ENCODE measurements at places on chromosomes 6 and 20.

GRCh38 chr20:58826271-58826670 is 24.4 kb downstream of the GNAS-AS1 start:
- no peak for DNase-seq

DNA sequence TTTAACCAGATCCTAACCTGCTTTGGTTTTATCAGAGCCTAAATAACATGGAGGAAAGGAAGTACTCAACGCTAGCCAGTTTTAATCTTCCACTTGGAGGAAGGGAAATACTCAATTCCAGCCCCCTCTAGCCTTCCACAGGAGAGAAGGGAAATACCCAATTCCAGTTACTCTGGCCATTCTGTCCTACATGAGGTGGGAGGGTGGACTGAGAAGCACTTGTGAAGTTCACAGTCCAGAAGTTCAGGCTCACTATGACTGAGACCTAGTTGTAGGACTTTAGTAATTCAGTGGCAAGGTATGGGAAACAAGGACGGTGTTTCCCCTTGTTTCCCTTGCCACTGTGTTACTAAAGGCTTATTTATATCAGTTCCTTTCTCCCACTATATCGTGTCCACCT is 672.0 kb downstream of the RFPL4B start:
- DNase-seq, result no peak

DNA sequence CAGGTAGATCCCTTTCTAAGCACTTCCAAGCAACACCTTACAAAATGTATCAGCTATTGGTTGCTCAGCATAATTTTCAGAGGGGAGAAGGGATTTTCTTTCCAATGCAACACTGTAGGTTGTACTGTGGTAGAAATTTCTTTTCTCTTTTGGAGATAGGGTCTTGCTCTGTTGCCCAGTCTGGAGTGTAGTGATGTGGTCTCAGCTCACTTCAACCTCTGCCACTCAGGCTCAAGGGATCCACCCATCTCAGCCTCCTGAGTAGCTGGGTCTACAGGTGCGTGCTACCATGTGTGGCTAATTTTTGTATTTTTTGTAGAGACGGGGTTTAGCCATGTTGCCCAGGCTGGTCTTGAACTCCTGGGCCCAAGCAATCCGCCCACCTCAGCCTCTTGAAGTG is 16.3 kb downstream of the RAD21L1 start:
- DNase-seq, result no peak

DNA sequence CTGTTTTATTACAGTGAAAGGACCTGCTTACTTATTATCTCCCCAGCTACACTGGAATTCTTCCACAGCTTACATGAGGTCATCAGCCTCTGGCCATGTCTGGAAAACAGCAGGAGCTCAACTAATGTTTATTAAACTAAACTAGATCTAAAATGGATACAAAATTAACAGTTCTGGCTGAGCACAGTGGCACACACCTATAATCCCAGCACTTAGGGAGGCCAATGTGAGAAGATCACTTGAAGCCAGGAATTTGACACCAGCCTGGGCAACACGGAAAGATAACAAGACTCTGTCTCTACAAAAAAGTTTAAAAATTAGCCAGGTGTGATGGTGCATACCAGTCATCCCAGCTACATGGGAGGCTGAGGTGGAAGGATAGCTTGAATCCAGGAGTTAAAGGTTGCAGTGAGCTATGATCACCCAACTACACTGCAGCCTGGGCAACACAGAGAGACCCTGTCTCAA is 220.8 kb upstream of the MARCKS start:
- no peak for DNase-seq

- DNase-seq, result no peak
Observed at GRCh38 chr6:151729829-151730495, 77.5 kb upstream of the ESR1 start.

DNA sequence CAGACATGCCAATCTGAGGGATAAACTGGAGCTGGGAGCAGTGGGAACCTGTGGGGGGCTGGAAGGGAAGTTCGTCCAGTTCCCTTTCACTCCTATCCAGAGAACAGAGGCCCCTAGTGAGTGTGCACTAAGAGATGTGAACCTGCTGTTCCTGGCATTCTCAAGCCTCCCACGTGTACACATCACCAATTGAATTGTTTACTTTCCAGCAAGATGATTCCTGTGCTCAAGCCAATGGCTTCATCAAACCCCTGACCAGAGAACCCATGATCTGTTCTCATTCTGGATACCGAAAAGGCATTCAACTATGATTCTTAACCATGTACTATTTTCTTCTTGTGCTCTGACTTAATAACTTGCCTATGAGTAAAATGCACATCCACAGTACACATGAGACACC is 10.2 kb upstream of the SLC22A3 start:
- no peak for DNase-seq

DNA sequence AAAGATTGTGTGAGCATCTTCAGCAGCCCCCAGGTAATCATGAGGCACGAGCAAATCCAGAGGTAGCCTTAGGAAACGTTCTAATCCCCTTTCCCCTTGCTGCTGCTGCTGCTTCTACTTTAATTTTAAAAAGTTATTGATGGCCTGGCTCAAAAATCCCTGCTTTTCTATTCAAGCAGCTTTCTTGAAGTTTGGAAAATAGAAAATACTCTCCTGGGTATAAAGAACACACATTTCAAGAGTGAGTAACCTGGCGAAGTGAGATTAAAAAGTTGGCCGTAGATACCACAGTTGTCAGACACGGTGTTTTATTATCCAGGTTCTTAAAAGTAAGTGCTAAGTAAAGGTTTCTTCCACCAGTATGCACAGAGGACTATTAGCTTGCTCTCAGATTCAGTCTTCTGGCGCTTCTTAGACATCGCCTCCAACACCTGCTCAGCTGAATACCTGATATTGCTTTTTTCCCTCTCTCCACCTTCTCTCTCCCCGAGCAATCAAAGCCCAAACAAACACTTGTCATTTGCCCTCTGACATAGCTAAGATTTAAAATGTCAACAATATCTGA is 150.7 kb downstream of the EDN3 start:
- DNase-seq, result no peak

GRCh38 chr20:15379681-15380296 is 1042.4 kb upstream of the FLRT3 start:
- DNase-seq, result no peak

GRCh38 chr20:24842918-24843715 is 106.0 kb upstream of the CST7 start:
- peak; percentile 66 for DNase-seq

DNA sequence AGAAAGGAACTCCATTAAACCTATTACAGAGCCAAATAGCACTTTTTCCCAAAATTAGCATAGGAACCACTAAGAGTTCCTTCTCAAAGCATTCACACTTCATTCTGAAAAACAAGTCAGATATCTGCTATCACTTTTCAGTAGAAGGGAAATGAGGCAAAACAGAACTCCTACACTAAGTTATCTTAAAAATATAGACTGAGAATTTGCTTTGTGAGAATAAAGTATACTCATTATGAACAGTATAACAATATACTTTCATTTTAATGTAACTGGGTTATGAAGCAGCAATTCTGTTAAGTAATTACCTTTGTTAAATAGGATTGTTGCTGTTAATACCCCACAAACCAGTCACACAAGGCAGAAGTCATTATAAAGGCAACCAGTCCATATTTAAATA is 8.7 kb downstream of the MTRF1L start:
- DNase-seq, result no peak

DNA sequence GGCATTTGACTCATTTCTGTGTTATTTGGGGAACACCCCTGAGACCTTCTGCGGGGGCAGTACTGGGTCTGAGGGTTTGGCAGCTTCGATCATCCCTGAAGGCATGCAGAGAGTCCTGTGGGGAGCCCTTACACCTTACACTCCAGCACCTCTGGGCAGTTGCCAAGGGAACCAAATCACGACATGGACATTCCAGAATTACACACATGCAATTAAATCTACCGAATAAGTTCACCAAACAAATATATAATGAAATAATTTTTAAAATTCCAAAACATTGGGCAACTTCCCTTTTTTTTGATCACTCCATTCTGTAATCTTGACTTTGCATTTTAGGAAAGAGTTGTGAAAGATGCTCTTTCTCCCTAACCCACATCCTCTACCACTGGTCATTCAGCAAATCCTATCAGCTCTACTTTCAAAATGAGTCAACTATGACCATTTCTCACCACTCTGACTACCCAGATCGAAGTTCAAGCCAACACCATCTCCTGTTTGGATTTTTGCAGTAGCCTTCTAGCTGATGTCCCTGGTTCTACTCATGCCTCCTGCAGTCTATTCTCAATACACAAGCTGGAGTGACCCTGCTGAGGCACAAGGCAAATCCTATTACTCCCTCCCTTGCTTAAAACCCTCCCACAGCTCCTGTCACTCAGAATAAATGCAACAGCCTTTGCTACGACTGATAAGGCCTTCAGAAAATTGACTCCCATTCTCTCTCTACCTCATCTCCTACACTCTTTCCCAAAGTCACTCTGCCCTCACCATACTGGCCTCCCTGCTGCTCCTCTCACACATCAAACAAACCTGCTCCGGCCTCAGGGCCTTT is 533.3 kb downstream of the HACE1 start:
- DNase-seq, result no peak

GRCh38 chr6:92271091-92271490 is 1148.3 kb downstream of the EPHA7 start:
- no peak for DNase-seq

GRCh38 chr20:56328861-56329260 is 29.9 kb upstream of the FAM210B start:
- DNase-seq, result peak; percentile 47

GRCh38 chr6:20608356-20608755 is 74.1 kb downstream of the CDKAL1 start:
- DNase-seq, result no peak

- DNase-seq, result no peak
Observed at GRCh38 chr6:13165502-13166172, 162.7 kb downstream of the TBC1D7 start.

- no peak for DNase-seq
Observed at GRCh38 chr6:30816791-30817739, 67.3 kb upstream of the DDR1 start.

Data from hematopoietic multipotent progenitor cell treated with erythropoietin and hydrocortisone succinate and interleukin-3 and kit ligand, for 6 days (in vitro differentiated cells).